ENCODE measurements at places on chromosomes 4 and X.

- no peak for DNase-seq
Observed at GRCh38 chr4:23930750-23931488, 41.1 kb upstream of the PPARGC1A start.

GRCh38 chr4:149493492-149493891 is 322.2 kb downstream of the IQCM start:
- DNase-seq = no peak

- no peak for DNase-seq
Observed at GRCh38 chr4:61545902-61546480, 345.9 kb downstream of the ADGRL3 start.

GRCh38 chr4:40192114-40193015 is 4.5 kb upstream of the RHOH start:
- DNase-seq = no peak

DNA sequence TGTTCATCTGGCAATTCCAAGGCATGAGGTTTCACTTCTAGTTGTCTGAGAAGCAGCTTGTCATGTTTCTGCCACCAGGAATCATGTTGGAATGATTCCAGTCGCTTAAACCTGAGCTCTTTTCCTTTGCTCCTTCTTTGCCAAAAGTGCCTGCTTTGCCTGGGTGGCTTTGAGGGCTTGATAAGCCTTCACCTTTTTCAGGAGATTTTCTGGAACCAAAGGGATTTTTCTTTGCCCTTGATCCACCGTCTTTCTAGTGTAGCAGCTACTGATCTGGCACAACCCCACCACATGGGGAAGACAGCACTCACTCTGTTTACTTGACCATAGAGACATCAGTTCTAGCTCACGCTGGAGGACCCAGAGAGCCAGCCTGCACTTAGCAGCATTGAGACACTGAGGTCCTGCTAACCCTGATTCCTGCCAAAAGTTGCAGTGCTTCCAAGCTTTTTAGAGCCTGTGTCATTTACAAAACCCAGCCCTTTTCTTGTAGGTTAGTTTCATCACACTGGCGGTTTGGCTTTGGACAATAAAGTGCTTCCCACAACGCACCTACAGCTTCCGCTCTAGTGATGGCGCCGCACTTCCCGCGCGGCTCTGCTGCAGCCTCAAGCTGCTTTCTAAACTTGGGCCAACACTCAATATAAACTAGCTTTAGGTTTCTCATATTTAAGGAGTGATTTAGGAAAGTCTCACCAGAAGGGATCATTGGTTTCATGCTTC is 7.3 kb upstream of the CCNI start:
- DNase-seq = no peak
